Effector memory CD8-positive, alpha-beta T cell (primary cell): ENCODE measurements at places on chromosomes 6 and 20.

DNA sequence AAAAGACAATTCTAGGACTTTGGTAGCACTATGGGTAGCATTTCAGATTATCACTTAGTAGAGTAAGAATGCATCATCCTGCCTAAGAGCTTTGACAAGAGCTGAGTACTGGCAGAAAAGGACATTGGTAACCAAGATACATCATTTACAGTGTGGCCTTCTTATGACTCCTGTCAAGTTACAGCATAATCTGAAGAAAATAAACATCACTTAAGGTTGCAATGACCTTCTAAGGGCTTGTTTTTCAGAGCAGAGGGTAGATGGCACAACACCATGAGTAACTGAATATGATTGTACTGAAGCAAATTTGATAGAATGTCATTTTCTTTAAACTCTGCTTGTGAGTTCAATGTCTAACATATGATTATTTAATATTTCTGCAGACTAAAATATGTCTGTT is 822.6 kb downstream of the TBC1D32 start:
- DNase-seq: no peak

DNA sequence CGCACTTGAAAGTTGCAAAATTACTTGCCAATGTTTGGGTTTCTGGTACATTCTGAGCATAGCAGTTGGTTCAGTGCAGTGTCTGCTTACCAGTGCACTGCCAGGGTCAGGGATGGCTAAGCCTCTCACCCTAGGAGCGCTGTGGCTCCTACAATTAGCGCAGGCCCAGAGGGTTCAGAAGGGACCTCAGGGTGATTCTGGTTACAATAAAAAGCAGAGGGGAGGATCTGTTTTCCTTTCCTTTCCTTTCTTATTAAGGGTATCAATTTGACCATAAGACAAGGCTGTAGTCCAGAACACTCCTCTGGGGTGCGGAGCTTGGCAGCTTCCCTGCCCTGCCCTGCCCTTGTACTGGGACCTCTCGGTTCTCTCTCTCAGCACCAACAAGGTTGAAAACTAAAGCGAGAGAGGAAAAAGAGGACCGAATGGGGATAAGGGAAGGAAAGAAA is 2.6 kb downstream of the MAFB start:
- no peak for DNase-seq

- DNase-seq: no peak
Observed at GRCh38 chr6:7561153-7561964, 19.9 kb downstream of the DSP start.

DNA sequence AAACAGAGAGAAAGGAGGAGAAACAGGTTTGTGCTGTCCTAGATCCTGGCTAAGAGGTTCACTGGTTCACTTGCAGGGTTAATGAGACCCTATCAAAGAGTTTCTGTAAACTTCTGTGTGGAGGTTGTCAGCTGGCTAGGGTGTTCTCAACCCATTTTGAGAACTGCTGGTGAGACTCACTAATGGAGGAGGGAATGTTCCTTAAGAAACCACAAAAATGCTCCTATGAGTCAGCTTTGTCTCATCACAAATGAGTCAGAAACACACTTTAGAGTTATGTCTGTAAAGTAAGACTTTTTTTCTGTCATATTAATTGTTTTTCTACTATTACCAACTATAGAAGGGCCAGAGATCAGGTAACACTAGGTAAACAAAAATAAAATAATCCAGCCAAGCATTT is 884.4 kb downstream of the PHF3 start:
- no peak for DNase-seq

DNA sequence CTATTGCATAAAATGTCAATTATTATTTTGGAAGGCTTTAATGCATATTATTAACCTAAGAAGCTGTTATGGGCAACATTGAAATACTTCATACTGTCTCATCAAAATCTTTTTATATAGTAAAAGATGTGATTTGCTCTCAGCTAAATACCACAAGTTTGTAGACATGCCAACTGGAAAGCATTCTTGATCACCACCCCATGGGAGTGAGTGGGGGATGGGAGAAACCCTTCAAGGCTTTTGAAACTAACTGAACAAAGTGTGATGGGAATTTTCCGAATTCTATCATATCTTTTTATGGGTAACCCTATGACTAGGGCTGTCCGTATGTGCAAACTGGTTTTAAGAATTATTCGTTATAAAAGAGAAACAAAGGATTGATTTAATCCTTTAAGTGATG is 377.3 kb upstream of the JAG1 start:
- DNase-seq: no peak

DNA sequence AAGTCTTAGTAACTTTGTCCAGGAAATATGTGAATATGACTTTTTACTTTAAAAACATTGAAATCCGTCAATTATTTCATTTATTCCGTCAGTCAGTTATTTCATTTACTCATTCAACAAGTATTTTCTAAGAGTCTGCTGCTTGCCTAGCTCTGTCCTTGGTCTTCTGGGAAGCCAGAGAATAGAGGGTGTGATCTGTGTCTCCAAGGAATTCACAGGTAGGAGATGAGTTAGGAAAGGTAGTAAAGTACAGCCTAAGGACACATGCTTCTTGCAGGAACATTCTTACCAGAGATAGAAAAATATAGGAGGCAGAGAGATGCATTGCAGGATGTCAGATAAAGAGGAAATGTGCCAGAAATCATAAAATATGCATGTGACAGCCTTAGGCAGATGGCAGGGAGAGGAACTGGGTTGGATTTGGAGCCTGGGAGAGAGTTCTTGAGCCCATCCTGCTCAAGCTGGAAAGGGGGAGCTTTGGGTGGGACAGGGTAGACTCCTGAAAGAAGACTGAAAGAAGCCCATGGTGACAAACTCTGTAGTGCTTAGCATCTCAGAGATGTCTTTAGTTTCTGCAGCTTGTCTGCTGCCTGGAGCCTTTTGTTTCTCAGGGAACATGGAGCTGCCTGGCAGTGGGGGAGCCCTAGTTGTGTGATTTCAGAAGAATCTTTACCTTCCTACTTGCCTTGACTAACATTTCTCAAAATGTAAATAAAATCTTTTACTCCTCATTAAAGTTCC is 3.5 kb downstream of the SH3BGRL2 start:
- no peak for DNase-seq

DNA sequence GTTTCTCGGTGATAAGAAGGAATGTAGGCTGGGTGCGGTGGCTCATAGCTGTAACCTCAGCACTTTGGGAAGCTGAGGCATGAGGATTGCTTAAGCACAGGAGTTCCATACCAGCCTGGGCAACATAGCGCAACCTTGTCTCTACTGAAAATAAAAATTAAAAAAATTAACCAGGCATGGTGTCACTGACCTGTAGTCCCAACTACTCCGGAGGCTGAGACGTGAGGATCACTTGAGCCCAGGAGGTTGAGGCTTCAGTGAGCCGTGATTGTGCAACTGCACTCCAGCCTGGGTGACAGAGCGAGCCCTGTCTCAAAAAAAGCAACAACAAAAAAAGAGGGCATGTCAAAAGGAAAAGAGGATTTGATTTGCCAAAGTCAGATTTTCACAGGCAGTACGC is 3.9 kb downstream of the NEU1 start:
- DNase-seq: no peak

DNA sequence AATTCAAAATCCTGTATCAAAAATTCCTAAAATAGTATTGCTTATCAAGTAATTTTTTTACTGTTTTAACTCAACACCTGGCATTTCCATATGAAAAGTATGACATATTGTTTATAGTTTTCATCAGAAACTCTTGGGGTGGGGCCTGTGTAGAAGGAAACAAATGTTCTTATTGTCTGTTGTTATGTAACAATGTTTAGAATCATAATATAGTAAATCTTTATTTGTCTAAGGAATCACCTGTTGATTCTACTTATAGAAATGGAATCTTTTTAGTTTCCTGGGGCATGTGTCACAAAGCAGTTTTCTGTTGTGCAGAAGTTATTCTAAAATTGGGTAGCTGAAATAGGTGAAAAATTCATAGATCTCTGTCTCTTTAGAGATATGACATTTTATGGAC is 4.9 kb downstream of the ARMC2 start:
- no peak for DNase-seq

- DNase-seq: no peak
Observed at GRCh38 chr20:38167851-38168760, 3.0 kb upstream of the TGM2 start.

DNA sequence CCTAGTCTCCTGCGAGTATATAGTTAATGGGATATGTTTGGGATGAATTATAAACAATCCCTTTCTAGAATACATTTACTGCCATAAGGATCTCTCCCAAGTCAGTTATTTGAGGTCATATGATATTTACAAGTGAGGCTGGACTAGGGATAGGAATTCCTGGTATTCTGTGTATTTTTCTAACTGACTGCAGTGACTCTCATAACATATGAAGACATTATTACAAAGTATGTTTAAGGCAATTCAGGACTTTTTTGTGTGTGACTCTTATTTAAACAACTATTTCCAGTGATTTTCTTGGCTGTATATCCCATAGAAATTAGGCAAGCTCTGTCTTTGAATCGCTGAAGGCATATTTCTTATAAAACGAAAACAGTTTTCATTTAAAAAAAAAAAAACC is 18.4 kb upstream of the TNFAIP3 start:
- no peak for DNase-seq
